ENCODE measurements at places on chromosomes 7 and 10. TPM values are rescaled to one million over a fixed set of nuclear protein-coding genes. Genes with fewer than 3 reads are reported as not detected.

The ATOH7 gene
- not detected for total RNA-seq

The FRMPD2 gene
- total RNA-seq = not detected

The CPXM2 gene
- not detected for total RNA-seq

The AKR1C8 gene
- total RNA-seq = 0.27 TPM

The SLC39A12 gene
- total RNA-seq = not detected

The CYP26C1 gene
- not detected for total RNA-seq

The OLAH gene
- 0.22 TPM for total RNA-seq

The STEAP1 gene
- not detected for total RNA-seq

The WNT8B gene
- total RNA-seq = not detected

The TLX1 gene
- total RNA-seq = not detected
